ENCODE measurements at places on chromosomes 2 and 18. TPM values are rescaled to one million over a fixed set of nuclear protein-coding genes. Genes with fewer than 3 reads are reported as not detected.

DNA sequence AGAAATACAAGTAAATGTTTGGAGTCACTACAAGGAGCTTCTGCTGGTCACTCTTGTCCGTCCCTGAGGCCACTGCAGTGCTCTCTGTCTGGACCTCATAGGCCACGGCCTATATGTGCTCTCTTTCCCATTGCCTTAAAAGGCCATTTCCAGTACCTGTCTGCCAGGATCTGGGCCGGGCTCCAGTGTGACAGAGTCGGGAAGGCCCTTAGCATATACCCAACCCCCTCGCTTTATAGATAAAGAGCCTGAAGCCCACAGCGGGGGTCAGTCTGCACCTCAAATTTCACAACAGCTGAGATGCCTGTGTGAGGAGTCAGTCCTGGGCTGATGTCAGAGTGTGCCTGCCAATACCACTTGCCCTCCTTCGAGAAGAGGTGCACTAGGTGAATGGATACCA lies 39.9 kb downstream of the ADD2 start:
- H3K27me3 ChIP-seq: no peaks in the 10 kb centered on the region
- no peak overlapping the region for H3K4me3 ChIP-seq
- DNase-seq: no peak
- no peak overlapping the region for H3K27ac ChIP-seq

DNA sequence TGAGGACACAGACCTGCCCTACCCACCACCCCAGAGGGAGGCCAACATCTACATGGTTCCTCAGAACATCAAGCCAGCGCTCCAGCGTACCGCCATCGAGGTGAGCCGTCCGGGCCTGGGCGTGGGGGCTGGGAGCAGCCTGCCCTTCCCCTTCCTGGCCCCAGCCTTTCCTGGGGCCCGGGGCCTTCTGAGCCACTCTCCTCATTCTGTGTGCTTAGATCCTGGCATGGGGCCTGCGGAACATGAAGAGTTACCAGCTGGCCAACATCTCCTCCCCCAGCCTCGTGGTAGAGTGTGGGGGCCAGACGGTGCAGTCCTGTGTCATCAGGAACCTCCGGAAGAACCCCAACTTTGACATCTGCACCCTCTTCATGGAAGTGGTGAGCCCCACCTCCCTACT lies 157.9 kb downstream of the DYSF start:
- no peaks in the 10 kb centered on the region for H3K36me3 ChIP-seq
- no peak overlapping the region for H3K4me3 ChIP-seq
- H3K27ac ChIP-seq: no peak overlapping the region
- H3K4me1 ChIP-seq: peaks cover 24% of the 10 kb centered on the region
- no peaks in the 10 kb centered on the region for H3K27me3 ChIP-seq

GRCh38 chr18:25047421-25047820 lies 304.5 kb downstream of the ZNF521 start:
- no peak for DNase-seq
- no peaks in the 10 kb centered on the region for H3K4me1 ChIP-seq
- no peaks in the 10 kb centered on the region for H3K36me3 ChIP-seq
- no peak overlapping the region for H3K27ac ChIP-seq
- H3K27me3 ChIP-seq: no peaks in the 10 kb centered on the region
- no peak overlapping the region for H3K4me3 ChIP-seq

GRCh38 chr2:150919901-150920300 lies 341.8 kb downstream of the RBM43 start:
- H3K27ac ChIP-seq: no peak overlapping the region
- H3K27me3 ChIP-seq: no peaks in the 10 kb centered on the region
- H3K4me1 ChIP-seq: no peaks in the 10 kb centered on the region
- no peaks in the 10 kb centered on the region for H3K36me3 ChIP-seq
- no peak for DNase-seq

The MRO gene
- total RNA-seq: 0.20 TPM

The MORN2 gene
- 6.4 TPM for total RNA-seq

All from upper lobe of right lung (tissue), 1 donor.